Mesendoderm (in vitro differentiated cells): ENCODE measurements at places on chromosomes 1 and 21.

- no peaks in the 10 kb centered on the region for H3K36me3 ChIP-seq
- H3K4me1 ChIP-seq: no peaks in the 10 kb centered on the region
- no peaks in the 10 kb centered on the region for H3K27me3 ChIP-seq
These were observed 183.0 kb upstream of the HOOK1 start for GRCh38 chr1:59631561-59632255.

GRCh38 chr1:20336105-20336605 is 45.5 kb downstream of the VWA5B1 start:
- no peak for DNase-seq
- H3K4me3 ChIP-seq: no peak overlapping the region
- H3K4me1 ChIP-seq: no peaks in the 10 kb centered on the region
- no peaks in the 10 kb centered on the region for H3K36me3 ChIP-seq
- H3K27me3 ChIP-seq: no peaks in the 10 kb centered on the region
- no peak overlapping the region for H3K27ac ChIP-seq

GRCh38 chr1:86965012-86965826 is 50.8 kb downstream of the HS2ST1 start:
- no peaks in the 10 kb centered on the region for H3K27me3 ChIP-seq
- DNase-seq: peak; percentile 61
- H3K27ac ChIP-seq: no peak overlapping the region
- no peaks in the 10 kb centered on the region for H3K36me3 ChIP-seq
- no peaks in the 10 kb centered on the region for H3K4me1 ChIP-seq

GRCh38 chr21:31974454-31974985 is 101.7 kb downstream of the HUNK start:
- no peaks in the 10 kb centered on the region for H3K27me3 ChIP-seq
- H3K4me3 ChIP-seq: no peak overlapping the region
- no peak overlapping the region for H3K27ac ChIP-seq
- H3K4me1 ChIP-seq: no peaks in the 10 kb centered on the region
- peak; percentile 9 for DNase-seq
- no peaks in the 10 kb centered on the region for H3K36me3 ChIP-seq

DNA sequence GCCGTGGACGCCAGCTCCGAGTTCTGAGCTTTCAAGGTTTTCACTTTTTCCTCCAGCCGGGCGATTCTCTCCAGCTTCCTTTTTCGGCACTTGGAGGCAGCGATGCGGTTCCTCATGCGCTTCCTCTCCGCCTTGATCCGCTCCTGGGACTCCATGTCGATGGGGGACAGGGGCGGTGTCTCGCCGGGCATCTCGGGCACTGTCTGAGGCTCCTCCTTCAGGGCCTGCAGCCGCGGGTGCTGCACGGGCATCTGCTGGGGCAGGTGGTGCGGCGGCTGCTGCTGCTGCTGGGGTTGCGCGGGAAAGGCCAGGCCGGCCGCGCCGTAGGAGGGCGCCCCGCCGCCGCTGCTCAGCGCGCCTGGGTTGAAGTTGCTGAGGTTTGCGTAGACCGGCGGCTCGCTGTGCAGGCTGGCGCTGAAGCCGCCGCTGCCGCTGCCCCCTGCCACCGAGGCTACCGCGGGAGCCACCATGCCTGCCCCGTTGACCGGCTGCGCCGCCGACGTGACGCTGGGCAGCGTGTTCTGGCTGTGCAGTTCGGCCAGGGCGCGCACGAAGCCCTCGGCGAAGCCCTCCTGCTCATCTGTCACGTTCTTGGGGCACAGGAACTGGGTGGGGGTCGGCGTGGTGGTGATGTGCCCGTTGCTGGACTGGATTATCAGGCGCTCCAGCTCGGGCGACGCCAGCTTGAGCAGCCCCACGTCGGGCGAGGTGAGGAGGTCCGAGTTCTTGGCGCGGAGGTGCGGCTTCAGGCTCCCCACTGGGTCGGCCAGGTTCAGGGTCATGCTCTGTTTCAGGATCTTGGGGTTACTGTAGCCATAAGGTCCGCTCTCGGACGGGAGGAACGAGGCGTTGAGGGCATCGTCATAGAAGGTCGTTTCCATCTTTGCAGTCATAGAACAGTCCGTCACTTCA is 1.4 kb downstream of the JUN start:
- peak; percentile 61 for DNase-seq
- H3K27ac ChIP-seq: no peak overlapping the region
- peaks cover 5% of the 10 kb centered on the region for H3K4me1 ChIP-seq
- H3K36me3 ChIP-seq: no peaks in the 10 kb centered on the region

DNA sequence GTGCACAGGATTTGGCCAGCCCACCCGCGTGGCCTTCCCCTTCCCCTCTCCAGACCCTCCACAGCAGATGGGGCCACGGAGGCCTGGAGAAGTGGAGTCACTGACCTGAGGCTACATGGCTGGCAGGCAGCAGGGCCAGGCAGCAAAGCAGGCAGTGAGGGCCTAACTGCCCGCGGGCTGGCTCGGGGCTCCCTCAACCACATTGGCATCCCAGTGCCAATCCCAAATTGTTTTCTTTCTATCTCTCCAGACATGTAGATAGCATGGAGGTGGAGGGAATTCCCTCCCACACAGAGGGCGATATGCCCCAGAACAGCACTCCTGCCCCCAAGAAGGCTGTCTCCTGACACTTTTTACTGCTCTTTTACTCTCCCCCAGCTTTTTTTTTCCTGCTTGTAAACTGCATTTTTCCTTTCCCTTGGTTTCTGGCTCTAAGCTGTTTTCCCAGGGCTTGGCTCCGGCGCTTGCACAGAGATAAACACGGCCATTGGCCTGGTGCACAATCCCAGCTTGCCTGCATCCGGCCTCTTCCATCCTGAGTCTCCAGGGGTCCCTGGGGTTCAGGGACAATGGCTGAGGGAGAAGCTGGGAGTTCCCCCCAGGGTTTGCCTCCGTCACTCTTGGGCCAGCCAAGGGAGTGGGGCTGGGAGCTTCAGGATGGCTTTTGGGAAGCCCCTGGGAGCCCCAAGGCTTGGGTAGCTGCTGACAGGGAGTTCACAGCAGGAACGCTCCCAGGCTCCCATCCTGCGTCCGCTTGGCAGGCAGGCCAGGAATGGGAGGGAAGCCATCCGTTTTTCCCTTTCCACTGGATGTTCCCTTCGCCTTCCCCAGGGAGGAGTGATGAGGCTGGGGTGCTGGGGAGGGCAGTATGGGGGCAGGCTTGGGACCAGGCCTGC is 7.0 kb downstream of the EPHX1 start:
- no peaks in the 10 kb centered on the region for H3K27me3 ChIP-seq
- H3K27ac ChIP-seq: peak overlapping the region; percentile 67
- H3K36me3 ChIP-seq: no peaks in the 10 kb centered on the region
- H3K4me1 ChIP-seq: peaks cover 36% of the 10 kb centered on the region
- DNase-seq: no peak

GRCh38 chr21:33897739-33898138 is 17.9 kb downstream of the ATP5PO start:
- peaks cover 2% of the 10 kb centered on the region for H3K36me3 ChIP-seq
- no peak overlapping the region for H3K4me3 ChIP-seq
- H3K4me1 ChIP-seq: no peaks in the 10 kb centered on the region
- DNase-seq: no peak

DNA sequence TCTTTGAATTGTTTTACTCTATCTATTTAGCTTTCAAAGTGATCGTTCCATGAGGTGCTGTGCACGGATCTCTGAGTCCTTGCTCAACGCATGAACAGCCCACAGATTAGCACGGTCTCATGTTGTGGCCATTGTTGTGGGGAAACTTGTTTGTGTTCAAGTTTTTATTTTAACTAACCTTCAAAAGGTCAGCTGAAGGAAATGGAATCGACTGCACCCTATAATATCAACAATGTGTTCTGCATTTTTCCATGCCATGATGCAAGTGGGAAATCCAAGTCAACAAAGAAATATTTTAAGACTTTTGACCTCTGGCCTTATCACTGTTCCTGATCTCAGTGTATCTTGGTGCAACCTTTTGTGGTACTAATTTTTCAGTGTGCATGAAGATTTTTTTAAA is 6.1 kb downstream of the SH2D1B start:
- no peaks in the 10 kb centered on the region for H3K27me3 ChIP-seq
- H3K4me1 ChIP-seq: no peaks in the 10 kb centered on the region
- H3K36me3 ChIP-seq: no peaks in the 10 kb centered on the region
- no peak for DNase-seq
- no peak overlapping the region for H3K4me3 ChIP-seq
- H3K27ac ChIP-seq: no peak overlapping the region
